ENCODE measurements at places on chromosomes 2 and 18. TPM values are rescaled to one million over a fixed set of nuclear protein-coding genes. Genes with fewer than 3 reads are reported as not detected.

Gene EPG5
- 4.3 TPM for total RNA-seq

Gene CCDC85A
- total RNA-seq = 0.05 TPM

Gene DSC2
- 1.5 TPM for total RNA-seq

Gene LDLRAD4
- total RNA-seq = 2.7 TPM

Gene MRPL19
- 74.6 TPM for total RNA-seq

Gene PLGLB1
- 1.1 TPM for total RNA-seq

Measured in A549 treated with CpdA at 1 μM for 4 hours (cell line).